ENCODE measurements at places on chromosomes 2 and 18.

GRCh38 chr2:241547781-241548450, 10.6 kb upstream of the BOK start:
- no peak for DNase-seq

DNA sequence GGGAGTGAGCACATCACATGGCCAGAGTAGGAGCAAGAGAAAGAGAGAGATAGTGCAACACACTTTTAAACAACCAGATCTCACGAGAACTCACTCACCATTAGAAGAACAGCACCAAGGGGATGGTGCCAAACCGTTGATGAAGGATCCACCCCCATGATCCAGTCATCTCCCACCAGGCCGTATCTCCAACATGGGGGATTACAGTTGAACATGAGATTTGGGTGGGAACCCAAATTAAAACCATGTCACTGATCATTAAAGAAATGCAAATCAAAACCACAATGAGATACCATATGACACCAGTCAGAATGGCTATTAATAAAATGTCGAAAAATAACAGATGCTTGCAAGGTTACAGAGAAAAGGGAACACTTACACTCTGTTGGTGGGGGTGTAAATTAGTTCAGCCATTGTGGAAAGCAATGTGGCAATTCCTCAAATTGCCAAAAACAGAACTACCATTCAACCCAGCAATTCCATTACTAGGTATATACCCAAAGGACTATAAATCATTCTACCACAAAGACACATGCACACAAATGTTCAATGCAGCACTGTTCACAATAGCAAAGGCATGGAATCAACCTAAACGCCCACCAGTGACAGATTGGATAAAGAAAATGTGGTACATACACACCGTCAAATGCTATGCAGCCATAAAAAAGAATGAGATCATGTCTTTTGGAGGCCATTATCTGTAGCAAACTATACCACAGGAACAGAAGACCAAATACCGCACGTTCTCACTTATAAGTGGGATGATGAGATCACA, 137.1 kb downstream of the COL6A3 start:
- no peak for DNase-seq

- DNase-seq: no peak
These were observed 206.5 kb downstream of the SETBP1 start for GRCh38 chr18:44887227-44887631.

GRCh38 chr2:138418453-138418852, 83.1 kb upstream of the SPOPL start:
- DNase-seq: no peak

DNA sequence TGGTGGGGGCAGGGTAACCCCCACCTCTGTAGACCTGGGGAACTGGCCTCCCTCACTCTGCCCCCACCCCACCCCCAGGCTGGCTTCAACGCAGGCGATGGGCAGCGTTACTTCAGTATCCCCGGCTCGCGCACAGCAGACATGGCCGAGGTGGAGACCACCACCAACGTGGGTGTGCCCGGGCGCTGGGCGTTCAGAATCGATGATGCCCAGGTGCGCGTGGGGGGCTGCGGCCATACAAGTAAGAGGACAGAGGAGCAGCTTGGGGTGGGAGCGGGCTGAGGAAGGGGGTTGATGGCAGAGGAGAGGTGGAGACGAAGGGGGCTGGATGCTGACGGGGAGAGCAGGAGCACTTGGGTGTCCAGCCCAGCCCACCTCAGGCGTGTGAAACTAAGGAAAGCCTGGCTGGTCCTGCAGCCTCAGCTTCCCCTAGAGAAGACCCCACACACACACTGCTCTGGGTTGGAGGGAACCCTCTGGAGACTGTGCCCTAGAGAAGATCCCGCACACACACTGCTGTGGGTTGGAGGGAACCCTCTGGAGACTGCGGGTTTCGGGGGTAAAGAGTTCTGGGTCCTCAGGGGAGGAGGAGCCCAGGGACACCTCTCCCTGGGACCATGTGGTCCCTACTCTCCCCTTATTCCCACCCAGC, 36.2 kb downstream of the SNED1 start:
- no peak for DNase-seq

- no peak for DNase-seq
These were observed 134.0 kb downstream of the NEDD4L start for GRCh38 chr18:58177896-58178470.

DNA sequence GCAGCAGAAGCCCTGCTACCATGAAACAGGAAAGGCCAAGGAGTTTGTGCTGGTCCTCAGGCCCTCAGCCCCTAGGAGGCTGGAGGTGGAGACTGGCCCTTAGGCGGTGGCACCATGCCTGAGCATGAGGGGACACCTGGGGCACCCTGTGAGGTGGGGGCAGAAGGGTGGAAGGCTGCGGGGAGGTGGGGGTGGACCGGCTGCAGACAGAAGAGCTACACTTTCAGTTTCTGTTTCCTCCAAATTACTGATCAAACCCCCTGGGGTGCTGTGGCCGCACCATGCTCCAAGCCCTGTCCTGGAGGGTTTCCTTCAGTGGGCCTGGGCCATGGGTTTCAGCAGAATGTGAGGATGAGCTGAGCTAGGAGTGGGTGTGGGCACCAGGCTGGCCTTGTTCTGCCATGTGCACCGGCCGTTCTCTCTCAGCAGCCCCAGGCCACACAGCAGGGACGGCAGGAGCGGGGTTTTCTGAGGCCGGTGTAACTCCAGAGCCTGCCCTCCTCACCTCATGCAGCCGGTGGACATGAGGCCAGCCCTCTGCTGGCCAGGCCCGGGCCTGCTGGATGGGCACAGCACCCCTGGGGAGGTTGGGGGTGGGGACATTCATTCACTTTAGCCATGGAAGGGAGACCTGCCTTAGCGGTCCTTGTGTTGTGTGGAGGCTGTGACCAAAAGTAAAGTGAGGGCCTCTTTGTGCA, 51.5 kb downstream of the PLEKHB2 start:
- no peak for DNase-seq

DNA sequence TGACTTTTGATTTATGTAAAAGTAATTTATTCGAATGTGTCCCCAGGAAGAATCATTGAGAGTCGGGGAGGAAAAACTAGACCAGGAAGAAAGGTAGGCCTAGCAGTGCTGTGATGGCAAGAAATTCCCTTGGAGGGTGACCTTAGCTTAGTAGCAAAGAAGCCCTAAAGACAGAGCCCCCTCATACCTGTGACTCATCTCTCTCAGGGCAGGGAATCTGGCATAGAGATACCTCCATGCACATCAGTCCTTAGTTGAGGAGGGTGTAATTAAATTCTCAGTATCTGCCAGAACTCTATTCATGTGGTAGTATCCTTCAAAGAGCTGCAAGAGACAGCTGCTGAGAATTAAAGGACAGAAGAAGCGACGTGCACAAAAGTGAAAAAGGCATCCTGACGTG, 360.3 kb downstream of the FBXO15 start:
- no peak for DNase-seq

DNA sequence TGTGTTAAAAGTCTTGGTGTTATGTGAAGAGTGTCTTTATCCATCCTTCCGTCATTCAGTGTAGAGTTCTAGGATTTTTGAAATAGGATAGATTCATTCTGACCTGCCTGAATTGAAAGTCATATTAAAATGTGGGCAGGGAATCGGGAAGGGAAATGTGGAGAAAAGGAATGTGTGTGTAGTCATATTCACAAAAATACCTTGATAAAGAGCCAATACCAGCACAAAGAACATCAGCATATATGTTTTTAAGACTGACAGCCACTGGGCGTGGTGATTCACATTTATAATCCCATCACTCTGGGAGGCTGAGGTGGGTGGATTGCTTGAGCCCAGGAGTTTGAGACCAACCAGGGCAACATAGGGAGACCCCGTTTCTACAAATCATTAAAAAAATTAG, 188.1 kb downstream of the CAMKMT start:
- no peak for DNase-seq

- DNase-seq: no peak
These were observed 176.4 kb downstream of the AGAP1 start for GRCh38 chr2:235669983-235670962.

DNA sequence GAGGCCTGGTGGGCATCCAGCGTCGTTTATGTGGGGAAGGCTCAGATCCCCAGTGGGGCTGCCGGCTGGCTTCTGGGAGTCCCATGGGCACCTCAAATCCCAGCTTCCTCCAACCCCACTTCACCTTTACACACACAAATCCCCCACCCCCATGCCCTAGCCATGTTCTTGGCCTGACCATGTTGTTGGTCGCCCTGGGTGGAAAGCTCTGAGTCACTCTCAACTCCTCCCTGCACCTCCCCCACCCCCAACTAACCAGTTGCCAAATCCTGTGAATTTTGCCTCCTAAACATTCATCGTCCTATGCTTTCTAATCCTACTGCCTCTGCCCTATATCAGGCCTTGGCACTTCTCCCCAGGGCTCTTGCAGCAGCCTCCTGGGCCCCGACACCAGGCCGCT, 6.4 kb downstream of the TNS1 start:
- no peak for DNase-seq

DNA sequence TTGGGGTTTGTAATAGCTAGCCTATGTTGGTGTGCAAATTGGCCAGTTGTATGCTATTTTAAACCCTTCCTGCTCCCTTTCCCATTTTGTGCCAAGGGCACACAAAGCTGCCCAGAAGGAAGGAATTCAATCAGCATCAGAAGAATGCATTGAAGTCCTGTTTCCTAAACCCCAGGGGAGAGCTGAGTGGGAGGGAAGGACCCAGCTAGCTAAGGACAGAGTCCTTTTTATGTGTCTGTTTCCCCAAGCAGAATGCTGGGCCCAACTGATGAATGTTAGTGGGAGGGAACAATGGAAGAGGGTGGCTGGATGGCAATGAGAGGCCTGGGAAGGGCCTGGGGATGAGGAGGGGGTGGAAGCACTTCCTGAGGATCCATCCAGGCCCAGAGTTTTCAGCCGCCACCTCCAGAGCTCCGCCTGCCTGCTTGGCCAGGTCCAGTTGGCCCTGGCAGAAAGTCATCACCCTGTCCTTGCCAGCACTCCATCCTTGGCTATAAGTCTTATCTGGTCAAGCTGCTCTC, 32.7 kb downstream of the MEX3C start:
- no peak for DNase-seq

DNA sequence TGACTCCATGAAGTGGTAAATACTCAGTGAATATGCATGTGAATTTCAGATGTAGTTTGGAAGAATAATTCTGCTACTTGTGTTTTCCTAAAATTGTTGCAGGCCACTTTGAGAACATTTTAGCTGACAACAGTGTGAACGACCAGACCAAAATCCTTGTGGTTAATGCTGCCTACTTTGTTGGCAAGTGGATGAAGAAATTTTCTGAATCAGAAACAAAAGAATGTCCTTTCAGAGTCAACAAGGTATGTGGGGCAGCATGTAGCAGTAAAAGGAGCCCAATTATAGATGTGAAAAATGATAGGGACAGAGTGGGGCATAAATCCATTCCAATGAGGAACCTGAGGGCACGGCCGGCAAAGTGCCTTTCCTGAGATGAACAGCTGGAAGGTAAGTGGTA, 16.1 kb downstream of the SERPINB5 start:
- no peak for DNase-seq

GRCh38 chr18:2486426-2486825, 84.9 kb downstream of the METTL4 start:
- no peak for DNase-seq

- no peak for DNase-seq
These were observed 392.5 kb upstream of the SALL3 start for GRCh38 chr18:78587096-78587495.

- no peak for DNase-seq
These were observed 198.7 kb downstream of the DOK6 start for GRCh38 chr18:69599377-69599776.

- no peak for DNase-seq
These were observed 240.6 kb upstream of the NT5C1B start for GRCh38 chr2:18829976-18830375.

- no peak for DNase-seq
These were observed 4.7 kb upstream of the HPCAL1 start for GRCh38 chr2:10297959-10298531.

DNA sequence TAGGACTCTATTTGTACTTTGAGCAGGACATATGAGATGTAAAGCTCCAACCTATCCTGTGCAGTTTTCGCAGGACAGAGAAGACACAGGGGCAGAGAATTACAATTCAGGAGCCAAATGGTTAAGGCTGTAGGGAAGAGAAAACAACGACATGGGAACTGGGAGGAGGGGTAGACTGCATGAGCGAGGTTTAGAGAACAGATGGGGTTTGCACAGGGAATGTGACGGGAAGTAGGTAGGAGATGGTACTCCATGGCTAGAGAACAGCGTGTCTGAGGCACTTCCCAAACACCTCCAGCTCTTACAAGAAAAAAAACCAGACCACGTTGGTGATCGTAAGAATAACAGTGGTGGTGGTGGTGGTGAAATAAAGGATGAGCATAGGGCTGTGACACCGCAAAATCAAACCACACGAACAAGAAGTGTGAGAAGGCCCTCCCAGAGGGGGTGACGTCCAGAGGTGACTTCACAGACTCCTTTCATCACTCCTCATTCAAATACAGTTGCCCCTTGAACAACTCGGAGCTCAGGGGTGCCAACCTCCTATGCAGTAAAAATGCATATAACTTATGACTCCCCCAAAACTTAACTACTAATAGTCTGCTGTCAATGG, 92.7 kb downstream of the FARSB start:
- DNase-seq: no peak

GRCh38 chr2:41723526-41723925, 324.3 kb upstream of the PKDCC start:
- no peak for DNase-seq

DNA sequence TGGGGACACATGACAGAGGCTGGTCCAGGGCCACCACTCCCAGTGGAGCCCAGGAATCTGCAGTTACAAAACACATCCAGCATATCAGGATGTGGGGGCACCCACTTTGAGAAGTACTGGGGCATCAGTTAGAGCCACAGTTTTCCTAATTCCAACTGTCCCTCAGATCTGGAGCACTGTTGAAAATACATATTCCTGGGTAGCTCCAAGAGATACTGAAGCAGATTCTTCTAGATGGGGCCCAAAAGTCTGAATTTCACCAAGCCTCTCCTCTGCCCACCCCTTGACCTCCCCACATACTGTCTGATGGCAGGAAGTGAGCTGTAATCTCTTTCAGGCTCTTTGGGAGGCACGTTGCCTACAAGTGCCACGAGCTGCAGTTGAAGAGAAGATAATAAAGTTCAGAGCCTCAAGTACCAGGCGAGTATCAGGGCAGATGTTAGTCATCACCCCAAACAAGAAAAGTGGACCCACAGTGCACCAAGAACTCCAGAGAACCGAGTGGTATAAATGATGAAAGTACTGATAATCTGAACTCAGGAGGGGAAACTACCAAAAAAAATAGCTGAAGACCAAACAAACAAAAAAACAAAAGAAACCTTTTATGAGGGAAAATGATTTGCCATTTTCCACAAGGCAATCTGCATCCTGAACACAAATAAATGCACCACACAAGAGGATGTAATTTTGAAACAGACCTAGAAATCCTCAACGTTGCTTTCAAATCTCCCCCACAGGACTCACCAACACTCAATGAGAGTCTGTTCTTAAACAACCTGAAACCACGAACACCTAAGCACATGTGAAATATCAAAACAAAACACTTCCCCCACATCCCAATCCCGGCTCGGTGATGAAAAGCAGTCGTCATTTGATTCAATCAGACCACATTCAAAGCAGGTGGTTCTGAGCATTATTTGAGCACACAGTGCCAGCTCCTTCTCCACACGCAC, 98.7 kb downstream of the TCF4 start:
- DNase-seq: no peak

GRCh38 chr2:240588669-240589068, 2.1 kb downstream of the CAPN10 start:
- no peak for DNase-seq

Measured in KG1 (cell line).